Sigmoid colon (tissue), 7 donors: ENCODE measurements at places on chromosomes 1 and 21. TPM values are rescaled to one million over a fixed set of nuclear protein-coding genes. Genes with fewer than 3 reads are reported as not detected.

DNA sequence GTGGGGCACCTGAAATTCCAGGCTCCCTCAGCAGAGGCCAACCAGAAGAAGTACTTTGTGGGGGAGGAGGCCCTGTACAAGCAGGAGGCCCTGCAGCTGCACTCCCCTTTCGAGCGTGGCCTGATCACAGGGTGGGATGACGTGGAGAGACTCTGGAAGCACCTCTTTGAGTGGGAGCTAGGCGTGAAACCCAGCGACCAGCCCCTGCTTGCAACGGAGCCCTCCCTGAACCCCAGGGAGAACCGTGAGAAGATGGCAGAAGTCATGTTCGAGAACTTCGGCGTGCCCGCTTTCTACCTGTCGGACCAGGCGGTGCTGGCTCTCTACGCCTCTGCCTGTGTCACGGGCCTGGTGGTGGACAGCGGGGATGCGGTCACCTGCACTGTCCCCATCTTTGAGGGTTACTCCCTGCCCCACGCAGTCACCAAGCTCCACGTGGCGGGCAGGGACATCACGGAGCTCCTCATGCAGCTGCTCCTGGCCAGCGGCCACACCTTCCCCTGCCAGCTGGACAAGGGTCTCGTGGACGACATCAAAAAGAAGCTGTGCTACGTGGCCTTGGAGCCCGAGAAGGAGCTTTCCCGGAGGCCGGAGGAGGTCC lies 634 bp downstream of the ACTRT2 start:
- no peaks in the 10 kb centered on the region for H3K4me1 ChIP-seq
- H3K27ac ChIP-seq = no peak overlapping the region
- no peaks in the 10 kb centered on the region for H3K36me3 ChIP-seq
- peaks cover 26% of the 10 kb centered on the region for H3K27me3 ChIP-seq
- DNase-seq = peak; percentile 61

The AADACL3 gene
- total RNA-seq = not detected

DNA sequence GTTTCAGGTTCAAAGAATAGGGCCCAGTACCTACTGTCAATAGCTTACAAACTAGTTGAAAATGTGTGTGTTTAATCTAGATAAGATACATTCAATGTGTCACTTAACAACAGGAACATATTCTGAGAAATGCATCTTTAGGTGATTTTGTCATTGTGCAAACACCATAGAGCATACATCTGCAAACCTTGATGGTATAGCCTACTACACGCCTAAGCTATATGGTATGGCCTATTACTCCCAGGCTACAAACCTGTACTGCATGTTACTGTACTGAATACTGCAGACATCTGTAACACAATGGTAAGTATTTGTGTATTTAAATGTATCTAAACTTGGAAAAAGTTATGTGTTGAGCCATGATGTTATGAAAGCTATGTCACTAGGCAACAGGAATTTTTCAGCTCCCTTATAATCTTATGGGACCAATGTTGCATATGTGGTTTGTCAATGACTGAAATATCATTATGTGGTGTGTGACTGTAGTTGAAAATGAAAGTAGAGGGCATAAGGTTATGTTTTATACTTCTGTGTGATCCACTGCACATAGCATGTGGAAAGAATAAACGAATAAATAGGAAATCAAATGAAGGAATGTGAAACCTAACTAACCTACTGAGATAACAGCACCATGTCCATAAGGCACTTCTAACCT lies 129.0 kb upstream of the CAMK1G start:
- no peak for DNase-seq
- no peak overlapping the region for H3K27ac ChIP-seq
- H3K4me1 ChIP-seq = no peaks in the 10 kb centered on the region
- no peaks in the 10 kb centered on the region for H3K27me3 ChIP-seq
- no peak overlapping the region for H3K4me3 ChIP-seq

GRCh38 chr21:21508859-21509258 lies 510.6 kb downstream of the NCAM2 start:
- H3K36me3 ChIP-seq = no peaks in the 10 kb centered on the region
- H3K4me3 ChIP-seq = no peak overlapping the region
- no peak for DNase-seq

DNA sequence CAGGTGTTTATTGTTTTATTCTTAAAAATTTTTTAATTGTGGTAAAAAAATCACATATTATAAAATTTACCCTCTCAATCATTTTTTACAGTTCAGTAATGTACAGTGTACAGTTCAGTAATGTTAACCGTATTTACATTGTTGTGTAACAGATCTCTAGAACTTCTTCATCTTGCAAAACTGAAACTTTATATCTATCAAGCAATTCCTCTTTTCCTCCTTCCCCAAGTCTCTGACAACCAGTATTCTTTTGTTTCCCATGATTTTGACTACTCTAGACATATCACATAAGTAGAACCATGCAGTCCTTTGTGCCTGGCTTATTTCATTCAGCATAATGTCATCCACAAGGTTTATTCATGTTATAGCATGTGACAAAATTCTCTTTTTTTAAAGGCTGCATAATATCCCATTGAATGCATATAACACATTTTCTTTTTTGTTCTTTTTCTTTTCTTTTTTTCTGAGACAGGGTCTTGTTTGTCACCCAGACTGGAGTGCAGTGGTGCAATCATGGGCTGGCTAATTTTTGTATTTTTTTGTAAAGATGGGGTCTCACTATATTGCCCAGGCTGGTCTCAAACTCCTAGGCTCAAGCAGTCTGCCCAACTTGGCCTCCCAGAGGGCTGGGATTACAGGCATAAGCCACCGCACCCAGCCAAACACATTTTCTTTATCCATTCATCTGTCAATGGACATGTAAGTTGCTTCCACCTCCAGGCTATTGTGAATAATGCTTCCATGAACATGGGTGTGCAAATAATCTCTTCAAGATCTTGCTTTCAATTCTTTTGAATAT lies 17.2 kb upstream of the RCSD1 start:
- H3K27ac ChIP-seq = no peak overlapping the region
- H3K36me3 ChIP-seq = no peaks in the 10 kb centered on the region
- no peak for DNase-seq
- no peaks in the 10 kb centered on the region for H3K4me1 ChIP-seq
- no peak overlapping the region for H3K4me3 ChIP-seq
- no peaks in the 10 kb centered on the region for H3K27me3 ChIP-seq

- no peak overlapping the region for H3K4me3 ChIP-seq
- H3K4me1 ChIP-seq = no peaks in the 10 kb centered on the region
- H3K27ac ChIP-seq = no peak overlapping the region
- no peaks in the 10 kb centered on the region for H3K36me3 ChIP-seq
- no peaks in the 10 kb centered on the region for H3K27me3 ChIP-seq
Observed at GRCh38 chr1:213876531-213876930, 111.2 kb upstream of the PROX1 start.

DNA sequence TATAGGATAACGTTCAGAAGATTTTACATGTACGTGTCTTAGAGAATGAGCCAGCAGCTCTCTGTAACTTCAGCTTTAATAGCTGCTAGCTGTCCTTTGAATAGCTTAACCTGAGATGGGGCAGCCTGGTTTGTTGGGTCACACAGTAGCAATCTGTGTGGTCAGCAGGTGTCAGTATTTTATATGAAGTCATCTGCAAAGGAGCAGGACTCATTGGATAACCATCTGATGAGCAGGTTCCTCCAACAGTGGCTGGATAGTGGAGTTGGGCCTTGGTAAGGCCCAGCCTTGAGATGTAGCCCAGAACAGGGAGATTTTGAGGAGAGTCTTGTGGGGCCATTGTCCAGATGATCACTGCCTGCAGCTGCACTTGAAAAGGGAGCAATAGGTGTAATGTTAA lies 6.4 kb downstream of the GSTM5 start:
- H3K27ac ChIP-seq = no peak overlapping the region
- no peak overlapping the region for H3K4me3 ChIP-seq
- no peaks in the 10 kb centered on the region for H3K36me3 ChIP-seq
- H3K4me1 ChIP-seq = peaks cover 2% of the 10 kb centered on the region
- DNase-seq = no peak

- H3K4me1 ChIP-seq = no peaks in the 10 kb centered on the region
- H3K4me3 ChIP-seq = no peak overlapping the region
- no peak for DNase-seq
- H3K27ac ChIP-seq = no peak overlapping the region
Observed at GRCh38 chr1:117182319-117182718, 28.4 kb downstream of the VTCN1 start.

The ASTN1 gene
- total RNA-seq = 0.49 TPM

GRCh38 chr1:200918006-200918405 lies 23.3 kb downstream of the INAVA start:
- H3K4me3 ChIP-seq = no peak overlapping the region
- H3K27me3 ChIP-seq = peaks cover 5% of the 10 kb centered on the region
- no peaks in the 10 kb centered on the region for H3K4me1 ChIP-seq
- no peaks in the 10 kb centered on the region for H3K36me3 ChIP-seq
- no peak for DNase-seq
- no peak overlapping the region for H3K27ac ChIP-seq

DNA sequence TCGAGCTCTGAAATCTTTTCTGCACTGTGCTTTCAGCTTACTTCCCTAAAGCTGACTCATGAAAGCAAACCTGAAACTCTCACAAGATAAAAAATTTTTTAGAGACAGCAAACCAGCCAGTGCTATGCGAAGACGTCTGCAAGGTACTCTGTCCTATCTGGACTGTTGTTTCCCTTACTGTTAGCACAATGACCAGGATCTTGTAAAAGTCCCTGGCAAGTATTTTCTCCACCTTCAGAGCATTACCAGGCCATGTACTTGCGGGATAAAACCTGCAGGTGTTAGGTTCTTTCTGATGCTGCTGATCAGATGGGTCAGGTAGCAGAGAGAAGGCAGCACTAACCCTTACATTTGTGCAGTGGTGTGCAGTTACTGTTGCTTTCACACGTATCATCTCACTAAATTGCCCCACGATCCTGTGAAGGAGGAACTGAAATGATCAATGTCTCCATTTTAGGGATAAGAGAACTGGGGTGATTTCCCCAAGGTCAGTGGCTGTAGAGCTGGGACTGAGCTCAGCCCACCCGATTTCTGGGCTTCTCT lies 56.6 kb downstream of the PLXNA2 start:
- DNase-seq = no peak
- no peaks in the 10 kb centered on the region for H3K36me3 ChIP-seq
- peaks cover 23% of the 10 kb centered on the region for H3K4me1 ChIP-seq

The UBE2U gene
- not detected for total RNA-seq

DNA sequence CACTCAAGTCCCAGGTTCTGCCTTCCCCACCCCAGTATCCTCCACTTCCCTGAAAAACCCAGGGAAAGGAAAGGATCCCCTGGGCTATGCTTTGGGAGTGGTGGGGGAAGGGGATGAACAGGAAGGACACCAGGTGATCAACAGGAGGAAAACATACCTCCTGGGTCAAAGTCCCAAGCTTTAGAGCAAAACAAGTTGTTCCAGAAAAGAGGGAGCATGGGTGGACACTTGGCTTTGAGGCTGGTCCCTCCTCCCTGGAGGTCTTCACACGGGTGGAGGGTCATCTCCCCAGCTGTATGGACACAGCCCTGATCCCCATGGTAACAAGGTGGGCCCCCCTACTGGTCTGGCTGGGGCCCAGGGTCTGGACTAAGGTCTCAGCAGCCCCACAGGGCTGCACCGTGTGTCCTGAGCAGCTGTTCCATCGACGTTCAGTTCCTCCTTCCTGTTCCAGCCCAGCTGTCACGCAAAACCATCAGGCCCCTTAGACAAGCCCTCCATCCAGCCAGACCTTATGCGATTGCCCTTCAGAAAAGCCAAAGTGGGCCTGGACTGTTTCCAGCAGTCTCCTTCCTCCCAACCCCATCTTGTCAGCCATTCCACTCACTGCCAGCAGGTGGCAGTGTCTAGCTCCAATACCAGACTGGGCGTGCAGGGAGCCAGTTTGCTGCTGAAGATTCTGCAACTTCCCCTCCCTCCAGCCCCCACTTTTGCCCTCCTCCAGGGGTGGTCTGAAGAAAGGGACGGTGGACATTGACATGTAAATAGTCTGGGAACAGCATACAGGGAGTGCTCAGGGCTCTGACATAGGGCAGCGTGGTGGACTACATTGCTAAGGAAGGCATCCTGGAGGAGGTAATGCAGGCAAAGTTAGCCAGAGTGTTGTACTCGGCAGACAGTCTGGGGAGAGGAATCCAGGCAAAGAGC lies 2.9 kb upstream of the PDZK1IP1 start:
- DNase-seq = peak; percentile 84
- no peak overlapping the region for H3K27ac ChIP-seq
- no peaks in the 10 kb centered on the region for H3K36me3 ChIP-seq
- H3K27me3 ChIP-seq = no peaks in the 10 kb centered on the region
